Left lobe of liver (tissue), 2 donors: ENCODE measurements at places on chromosomes 11 and 22.
A peak's percentile ranks its signal among the peaks of the same experiment; 100 is the strongest.

- peak; percentile 98 for DNase-seq
These were observed at the start of gene EMSY for GRCh38 chr11:76444384-76445120. Gene EMSY (plus strand): TSS chr11:76445018. CDS start chr11:76446939, 1,921 bp downstream.

GRCh38 chr11:96878299-96879051 lies 488.7 kb downstream of the JRKL start:
- no peak for DNase-seq

DNA sequence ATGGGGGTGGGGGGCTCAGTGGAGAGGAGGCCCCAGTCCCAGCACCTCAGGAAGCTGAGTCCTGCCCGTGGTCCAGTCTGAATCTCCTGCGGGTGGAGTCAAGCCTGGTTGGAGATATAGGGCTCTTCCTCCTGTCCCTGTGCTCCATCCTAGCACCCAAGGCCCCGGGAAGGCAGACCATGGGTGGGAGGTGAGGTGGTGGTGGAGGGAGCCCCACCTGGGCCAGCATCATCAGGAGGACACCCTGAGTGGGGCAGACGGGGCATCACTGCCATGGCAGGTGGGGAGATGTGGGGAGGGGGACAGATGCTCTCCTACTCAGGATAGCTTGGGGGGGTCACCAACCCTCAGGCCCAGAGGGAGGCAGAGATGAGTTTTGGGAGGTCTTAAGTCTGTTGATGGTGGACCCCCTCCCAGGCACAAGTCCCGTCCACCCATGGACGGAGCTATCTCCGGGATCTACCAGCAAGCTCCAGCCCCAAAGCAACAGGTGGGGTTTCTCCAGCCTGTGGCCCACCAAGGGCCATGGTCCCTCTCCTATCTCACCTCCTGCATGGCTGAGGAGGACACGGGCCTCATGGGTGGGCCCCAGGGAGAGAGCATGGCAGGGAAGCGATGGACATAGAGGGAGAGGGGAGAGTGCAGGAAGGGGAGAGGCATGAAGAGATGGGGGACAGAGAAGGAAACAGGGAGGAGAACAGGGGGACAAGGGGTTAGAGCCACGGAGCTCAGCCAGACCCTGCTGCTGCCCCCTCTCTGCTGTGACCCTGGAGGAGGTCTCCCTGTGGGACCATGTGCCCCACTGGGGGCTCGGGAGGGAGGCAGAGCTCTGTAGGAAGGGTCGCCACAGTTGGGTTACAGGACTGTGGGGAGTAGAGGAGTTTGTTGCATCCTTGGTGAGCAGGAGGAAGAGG lies 1.3 kb downstream of the MRGPRE start:
- DNase-seq = no peak

DNA sequence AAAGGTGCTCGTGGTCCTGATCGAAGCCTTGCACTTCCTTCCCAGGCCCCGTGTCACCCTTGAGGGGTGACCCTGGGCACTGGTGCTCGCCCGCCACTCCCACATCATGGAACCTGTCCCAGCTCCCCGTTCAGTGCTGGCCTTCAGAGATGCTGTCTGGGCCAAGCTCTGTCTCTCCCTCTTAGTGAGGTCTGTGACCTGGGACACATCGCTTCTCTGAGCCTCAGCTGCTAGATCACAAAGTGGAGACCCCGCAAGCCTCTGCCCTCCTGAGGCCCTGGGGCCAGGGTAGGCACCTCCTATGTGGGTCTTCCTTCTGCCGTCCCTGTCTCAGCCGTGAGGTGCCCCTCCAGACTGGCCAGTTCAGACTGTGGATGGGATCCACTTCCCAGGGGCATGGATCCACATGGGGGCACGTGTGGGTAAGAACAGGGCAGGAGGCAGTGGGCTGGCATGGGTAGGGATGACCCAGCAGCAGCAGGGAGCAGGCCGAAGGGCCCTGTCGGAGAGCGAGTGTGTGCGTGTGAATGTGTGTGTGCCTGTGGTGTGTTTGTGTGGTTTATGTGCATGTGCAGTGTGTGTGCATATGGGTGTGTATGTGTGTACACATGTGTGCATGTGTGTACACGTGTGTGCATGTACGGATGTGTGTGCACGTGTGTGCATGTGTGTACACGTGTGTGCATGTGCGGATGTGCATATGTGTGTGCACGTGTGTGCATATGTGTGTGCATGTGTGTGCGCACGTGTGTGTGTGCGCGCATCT lies 1073.7 kb downstream of the BRD1 start:
- no peak for DNase-seq

DNA sequence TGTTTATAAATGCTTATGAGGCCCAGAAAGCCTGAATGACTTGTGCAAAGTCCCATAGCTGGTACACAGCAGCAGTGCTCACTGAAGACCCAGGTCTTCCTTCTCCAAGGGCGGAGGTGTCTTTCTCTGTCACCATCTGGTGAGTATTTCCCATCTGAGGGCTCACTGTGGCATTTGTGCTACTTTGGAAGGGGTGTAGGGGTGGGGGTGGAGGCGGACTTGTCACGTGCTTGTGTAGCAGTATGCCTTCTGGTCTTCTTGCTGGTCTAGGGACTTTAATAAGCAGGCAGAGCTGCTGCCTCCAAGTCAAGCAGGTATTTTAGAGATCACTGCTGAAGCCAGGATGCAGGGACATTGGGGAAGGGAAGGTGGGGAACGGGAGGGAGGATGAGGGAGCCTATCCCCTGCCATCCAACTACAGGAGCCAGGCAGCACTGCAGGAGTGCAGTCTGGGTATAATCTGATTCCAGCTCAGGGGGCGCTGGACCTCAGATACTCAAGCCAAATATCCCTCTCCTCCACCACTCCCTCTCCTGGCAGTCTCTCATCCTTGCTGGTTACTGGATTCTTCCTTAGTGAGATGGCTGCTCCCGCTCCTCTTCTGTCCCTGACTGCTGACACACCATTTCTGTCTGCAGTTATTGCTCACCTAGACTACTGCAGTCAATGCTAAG lies 3.4 kb downstream of the ABCC8 start:
- no peak for DNase-seq

DNA sequence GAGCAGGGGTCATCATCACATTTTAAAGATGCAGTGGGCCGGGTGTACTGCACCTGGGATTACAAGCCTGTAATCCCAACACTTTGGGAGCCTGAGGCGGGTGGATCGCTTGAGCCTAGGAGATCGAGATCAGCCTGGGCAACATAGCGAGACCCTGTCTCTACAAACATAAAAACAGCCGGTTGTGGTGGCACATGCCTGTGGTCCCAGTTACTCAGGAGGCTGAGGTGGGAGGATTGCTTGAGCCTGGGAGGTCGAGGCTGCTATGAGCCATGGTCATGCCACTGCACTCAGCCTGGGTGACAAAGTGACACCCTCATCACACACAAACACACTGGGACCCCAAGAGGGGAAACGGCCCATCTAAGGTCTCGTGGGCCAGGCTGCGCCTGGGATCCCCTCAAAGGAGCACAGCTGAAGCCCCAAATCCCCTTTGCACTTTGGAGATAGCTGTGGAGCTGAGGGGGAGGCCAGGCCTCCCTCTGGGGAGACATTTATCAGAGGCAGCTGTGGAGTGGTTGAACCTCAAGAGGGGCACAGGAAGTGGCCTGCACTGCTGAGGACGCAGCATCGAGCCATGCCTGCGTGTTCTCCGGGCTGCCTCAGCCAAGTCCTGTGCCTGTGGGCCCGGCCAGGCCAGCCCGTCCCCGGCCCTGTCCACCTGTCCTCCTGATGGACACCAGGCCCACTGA lies 27.5 kb downstream of the OSBPL5 start:
- no peak for DNase-seq

- peak; percentile 42 for DNase-seq
These were observed 6.2 kb downstream of the PCSK7 start for GRCh38 chr11:117225553-117226170.

GRCh38 chr11:74675761-74676160 lies 55.5 kb downstream of the CHRDL2 start:
- no peak for DNase-seq

GRCh38 chr22:36885474-36885873 lies 24.7 kb downstream of the NCF4 start:
- no peak for DNase-seq

- no peak for DNase-seq
These were observed 568.5 kb downstream of the KCNA4 start for GRCh38 chr11:29448246-29448877.

DNA sequence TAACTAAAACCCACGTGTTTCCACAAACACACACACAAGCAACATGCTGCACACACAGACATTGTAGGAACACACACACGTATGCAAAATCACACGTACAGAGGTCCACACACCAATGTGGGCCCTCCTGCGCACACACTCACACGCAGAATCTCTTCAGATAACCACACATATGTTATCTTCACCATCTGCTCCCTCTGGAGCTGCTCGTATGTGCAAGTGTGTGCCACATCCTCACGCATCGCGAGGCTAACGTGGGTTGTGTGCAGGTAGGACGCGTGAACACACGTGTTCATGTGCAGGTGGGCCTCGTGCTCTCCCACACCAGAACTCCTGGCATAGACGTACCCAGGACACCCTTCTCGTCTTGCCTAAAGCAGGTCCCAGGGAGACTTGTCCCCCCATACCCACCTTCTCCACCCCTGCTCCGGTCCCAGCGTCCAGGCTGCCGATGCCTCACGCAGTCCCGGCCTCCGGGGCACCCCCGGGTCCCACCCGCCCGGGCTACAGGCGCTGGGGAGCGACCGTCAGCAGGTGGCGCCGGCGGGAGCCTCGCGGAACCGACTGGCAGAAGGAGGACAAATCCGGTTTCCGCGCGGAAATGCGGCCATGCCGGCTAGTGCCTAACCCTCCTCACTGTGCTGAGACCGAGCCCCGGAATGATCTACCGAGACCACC lies 10.3 kb upstream of the IGSF9B start:
- DNase-seq = no peak

DNA sequence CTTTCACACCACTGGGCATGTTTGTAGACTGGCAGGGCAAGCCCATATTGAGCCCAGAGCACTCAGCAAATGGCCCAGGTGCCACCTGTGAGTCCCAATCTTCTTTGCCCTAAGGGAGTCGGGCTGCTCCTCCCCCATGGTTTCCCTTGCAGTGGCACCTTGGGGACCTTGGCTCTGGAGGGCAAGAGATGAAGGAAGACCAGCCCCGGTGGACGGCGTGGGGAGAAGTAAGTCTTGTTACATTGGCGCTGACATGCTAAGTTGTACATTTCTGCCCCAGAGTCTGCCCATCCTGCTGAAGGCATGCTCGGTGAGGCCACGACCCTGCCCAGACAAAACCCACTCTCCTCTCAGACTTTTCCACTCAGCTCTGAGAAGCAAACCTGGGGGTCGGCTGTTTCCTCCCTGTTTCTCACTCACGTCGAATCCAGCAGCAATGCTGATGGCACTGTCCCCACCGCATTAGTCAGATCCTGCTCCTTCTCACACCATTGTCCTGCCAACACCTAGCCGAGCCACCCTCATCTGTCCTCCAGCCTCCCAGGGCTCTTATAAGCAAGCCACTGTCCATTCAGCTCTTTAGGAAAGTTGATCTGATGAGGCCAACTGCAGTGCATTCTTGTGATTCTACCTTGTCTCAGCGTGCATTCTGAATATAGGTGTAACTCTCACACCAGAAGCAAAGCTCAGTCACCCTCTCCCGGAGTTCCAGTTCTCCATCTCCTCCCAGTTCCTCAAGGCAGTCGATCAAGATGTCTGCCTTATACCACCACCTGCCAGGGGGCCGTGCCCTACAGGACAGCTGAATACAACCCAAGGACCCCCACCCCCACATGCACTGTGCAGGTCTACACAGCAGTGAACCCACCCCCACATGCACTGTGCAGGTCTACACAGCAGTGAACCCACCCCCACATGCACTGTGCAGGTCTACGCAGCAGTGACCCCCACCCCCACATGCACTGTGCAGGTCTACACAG lies 827.1 kb downstream of the TBC1D22A start:
- DNase-seq = peak; percentile 27

GRCh38 chr11:88475991-88476418 lies 138.5 kb upstream of the CTSC start:
- no peak for DNase-seq

DNA sequence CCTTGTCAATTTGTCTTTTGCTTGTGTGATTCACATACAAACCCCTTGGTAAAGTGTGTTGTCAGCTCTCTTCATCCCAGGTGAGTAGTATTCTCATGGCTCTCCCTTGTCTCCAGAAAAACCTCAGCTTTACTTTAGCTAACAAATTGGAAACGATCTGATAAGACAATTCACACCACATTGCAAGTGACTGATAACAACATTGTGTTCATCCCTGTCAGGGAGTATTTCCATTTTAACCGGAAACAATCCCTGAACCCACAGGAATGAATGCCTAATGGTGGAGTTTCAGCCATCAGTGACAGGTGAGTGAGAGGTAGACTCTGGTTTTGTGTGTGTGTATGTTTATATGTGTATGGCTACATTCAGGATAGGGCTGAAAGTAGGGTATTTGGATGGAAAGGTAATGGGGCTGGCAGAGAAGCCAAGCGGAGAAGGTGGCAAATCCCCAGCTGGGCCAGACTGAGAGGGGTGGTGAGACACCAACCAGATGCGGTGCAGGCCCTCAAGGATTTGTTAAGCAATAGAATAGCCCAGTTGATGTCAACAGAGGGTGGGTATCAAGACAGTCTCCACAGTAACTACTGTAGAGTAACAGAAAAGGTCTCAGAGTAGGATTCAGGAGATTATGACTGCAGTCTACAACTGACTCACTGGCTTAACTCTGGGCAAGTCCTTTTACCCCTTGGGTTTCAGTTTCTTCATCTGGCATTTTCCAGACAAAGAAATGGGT lies 7.6 kb downstream of the LRRC51 start:
- DNase-seq = no peak

- DNase-seq = no peak
These were observed 20.1 kb upstream of the CD44 start for GRCh38 chr11:35118906-35119305.

DNA sequence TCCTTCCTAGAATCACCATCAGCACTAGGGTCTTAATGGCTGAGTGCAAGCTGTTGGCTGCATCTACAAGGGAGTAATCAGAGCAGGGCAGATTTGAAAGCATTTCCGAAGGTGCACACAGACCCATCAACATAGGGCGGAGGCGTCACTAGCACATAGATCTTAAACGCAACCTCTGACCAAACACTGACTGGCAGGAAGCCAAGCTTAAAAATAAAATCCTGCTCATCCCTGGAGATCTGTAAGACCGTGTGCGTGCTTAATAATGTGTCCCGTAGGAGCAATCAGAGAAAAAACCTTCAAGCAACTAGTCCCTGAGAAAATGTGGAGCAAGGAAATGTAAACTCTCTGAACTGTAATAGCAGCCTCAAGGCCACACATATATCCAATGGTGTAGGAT lies 470.5 kb downstream of the ETS1 start:
- no peak for DNase-seq

- DNase-seq = no peak
These were observed 125.7 kb downstream of the WT1 start for GRCh38 chr11:32309530-32310213.

DNA sequence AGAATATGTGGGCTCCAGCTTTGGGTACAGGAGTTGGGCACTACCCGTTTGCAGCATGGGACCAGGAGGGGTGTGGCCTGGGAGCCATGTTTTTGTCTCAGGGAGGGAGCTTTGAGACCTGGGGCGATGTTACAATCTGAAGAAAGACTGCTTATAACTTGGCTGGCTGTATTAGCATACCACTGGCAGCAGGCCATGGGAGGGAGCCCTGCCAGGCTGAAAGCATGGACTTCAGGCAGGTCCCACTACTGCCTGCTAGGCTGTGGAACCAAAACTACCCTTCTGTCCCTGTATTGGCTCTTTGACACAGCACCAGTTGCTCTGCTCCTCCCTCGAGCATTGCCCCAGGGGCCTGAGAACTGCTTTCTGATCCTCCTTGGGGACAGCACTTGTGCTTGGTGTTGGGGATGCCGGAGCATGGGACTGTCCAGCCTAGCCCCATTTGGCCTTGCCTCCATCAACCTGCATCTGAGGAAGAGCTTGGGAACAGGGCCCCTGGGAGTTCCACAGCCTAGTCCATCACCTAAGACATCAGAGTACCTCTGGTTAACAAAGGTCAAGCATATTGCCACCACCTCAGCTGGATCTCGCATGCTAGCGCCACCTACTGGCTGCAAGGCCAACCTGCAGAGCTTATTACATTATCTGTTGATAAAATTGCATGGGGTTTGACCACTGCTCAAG lies 217.4 kb downstream of the SBF2 start:
- peak; percentile 64 for DNase-seq
